Stimulated activated naive CD8-positive, alpha-beta T cell treated with anti-CD3 and anti-CD28 coated beads, Interleukin-15, Interleukin-2, amounts not matched to agents 100 U/mL and 50 U/mL, for 24 hours (primary cell): ENCODE measurements at places on chromosomes 3 and 15.
A peak's percentile ranks its signal among the peaks of the same experiment; 100 is the strongest.

DNA sequence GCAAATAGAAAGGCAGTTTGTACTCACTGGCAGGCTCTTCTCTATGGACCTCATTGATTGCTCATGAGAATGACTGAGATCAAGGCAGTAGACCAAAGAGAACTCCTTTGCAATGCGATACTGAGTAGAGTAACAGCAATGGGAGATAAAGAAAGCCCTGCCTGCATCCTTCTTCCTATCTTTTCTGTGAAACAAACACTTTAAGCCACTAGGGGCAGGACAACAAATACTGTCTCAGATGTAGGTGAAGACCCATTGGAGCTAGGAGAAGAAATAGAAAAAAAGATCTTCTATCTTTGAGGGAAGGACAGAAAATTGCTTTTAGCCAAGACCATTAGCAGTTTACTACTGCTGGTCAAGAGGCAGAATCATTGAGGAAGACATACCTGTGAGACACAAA is 117.6 kb upstream of the IGSF10 start:
- DNase-seq = no peak

GRCh38 chr15:33360886-33361285 is 50.1 kb downstream of the RYR3 start:
- DNase-seq = no peak

- no peak for DNase-seq
Observed at GRCh38 chr3:184384342-184384741, 4.5 kb downstream of the CHRD start.

GRCh38 chr15:66504563-66505429 is at the start of the genes RPL4 and ZWILCH:
RPL4 (minus strand) TSS chr15:66504855; CDS start chr15:66504790, 65 bp downstream.
ZWILCH (plus strand) TSS chr15:66505326; CDS start chr15:66505339, 13 bp downstream.
- DNase-seq = peak; percentile 81

DNA sequence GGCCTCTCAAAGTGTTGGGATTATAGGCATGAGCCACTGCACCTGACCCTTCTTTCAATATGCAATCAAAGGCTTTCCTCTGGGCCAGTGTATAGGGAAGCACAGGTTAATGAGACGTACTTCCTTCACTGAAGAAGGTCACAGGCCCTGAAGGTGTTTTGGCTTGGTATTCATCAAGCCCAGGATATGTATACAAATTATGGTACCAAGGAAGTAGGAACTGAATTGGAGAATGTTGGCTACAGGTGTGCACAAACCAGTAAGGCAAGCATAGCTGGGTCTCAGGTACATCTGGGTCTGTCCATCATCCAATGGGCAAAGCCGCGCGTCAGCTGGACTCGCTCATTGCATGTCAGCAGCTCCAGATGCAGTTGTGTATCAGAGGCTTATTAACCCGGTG is 237.9 kb downstream of the ADAMTS17 start:
- no peak for DNase-seq

- DNase-seq = no peak
Observed at GRCh38 chr3:194304186-194304917, 46.8 kb downstream of the CPN2 start.

- DNase-seq = peak; percentile 61
Observed at GRCh38 chr3:71444028-71444860, 139.3 kb downstream of the FOXP1 start.
